ENCODE measurements at places on chromosomes 12 and 14. TPM values are rescaled to one million over a fixed set of nuclear protein-coding genes. Genes with fewer than 3 reads are reported as not detected.

- no peak for DNase-seq
- H3K27ac ChIP-seq = no peak overlapping the region
- no peaks in the 10 kb centered on the region for H3K27me3 ChIP-seq
- no peaks in the 10 kb centered on the region for H3K4me1 ChIP-seq
Measured at GRCh38 chr12:26283046-26283445, 87.7 kb downstream of the SSPN start.

DNA sequence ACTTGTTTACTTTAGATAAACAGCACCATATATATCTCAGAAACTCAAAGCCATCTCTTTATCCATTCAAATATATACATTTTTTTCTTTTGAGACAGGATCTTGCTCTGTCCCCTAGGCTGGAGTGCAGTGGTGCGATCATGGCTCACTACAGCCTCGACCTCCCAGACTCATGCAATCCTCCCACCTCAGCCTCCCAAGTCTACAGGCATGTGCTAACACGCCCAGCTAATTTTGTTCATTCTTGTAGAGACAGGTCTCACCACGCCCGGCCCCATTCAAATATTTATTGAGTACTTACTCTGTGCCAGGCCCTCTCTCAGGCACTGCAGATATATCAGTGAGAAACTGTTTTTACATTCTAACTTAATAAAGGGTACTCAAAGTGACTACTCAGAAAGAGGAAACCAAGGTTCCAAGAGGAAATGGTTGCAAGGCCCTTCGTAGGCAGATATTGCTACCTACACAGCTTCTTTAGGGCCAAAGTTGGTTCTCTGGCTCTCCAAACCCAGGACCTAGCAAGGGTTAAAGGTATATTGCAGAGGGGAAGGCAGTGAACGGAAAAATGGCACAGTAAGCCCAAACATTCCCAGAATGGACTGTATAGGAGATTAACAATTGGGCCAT is 2.9 kb downstream of the ATXN3 start:
- no peak for DNase-seq
- H3K27ac ChIP-seq = no peak overlapping the region
- no peaks in the 10 kb centered on the region for H3K36me3 ChIP-seq
- H3K27me3 ChIP-seq = no peaks in the 10 kb centered on the region
- H3K4me3 ChIP-seq = no peak overlapping the region

GRCh38 chr12:91717804-91718203 is 427.8 kb downstream of the BTG1 start:
- no peak for DNase-seq
- H3K4me1 ChIP-seq = no peaks in the 10 kb centered on the region
- no peak overlapping the region for H3K27ac ChIP-seq
- H3K4me3 ChIP-seq = no peak overlapping the region
- H3K27me3 ChIP-seq = no peaks in the 10 kb centered on the region

DNA sequence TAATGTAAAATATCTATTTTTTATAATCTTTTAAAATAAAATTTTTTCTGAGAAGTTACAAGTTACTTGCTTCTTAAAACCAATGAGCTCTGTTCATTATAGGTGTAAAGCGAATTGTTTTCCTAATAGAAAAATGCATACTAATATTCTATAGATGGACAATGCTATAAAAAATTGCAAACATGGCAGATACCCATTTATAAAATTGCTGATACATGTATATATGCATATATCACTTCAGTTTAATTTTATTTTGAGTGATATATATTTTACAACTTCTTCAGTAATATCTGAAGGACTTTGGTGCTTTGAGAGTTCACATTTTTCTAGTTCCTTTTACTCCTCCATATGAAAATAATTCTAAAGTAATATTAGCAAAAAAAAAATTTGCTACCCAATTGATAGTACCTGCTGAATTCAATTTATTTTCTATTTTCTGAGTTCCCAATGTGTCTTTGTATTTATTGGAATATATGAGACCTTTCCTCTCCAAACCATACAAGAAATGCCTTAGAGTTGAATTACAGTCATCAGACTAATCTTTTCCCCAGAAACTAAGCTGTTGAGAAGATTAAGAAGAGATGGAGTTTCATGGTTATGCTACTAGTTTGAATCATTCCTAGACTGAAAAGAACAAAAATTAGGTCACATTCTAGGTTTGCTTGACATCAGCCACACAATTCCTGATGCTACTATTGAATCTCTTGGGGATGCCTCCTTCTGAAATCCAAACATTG is 1937.5 kb upstream of the SEL1L start:
- no peak overlapping the region for H3K4me3 ChIP-seq
- H3K36me3 ChIP-seq = no peaks in the 10 kb centered on the region
- H3K27ac ChIP-seq = no peak overlapping the region
- H3K27me3 ChIP-seq = no peaks in the 10 kb centered on the region
- no peaks in the 10 kb centered on the region for H3K4me1 ChIP-seq

GRCh38 chr14:99540196-99541032 is 59.2 kb downstream of the CCNK start:
- H3K36me3 ChIP-seq = no peaks in the 10 kb centered on the region
- H3K4me3 ChIP-seq = no peak overlapping the region
- DNase-seq = no peak
- H3K27me3 ChIP-seq = no peaks in the 10 kb centered on the region

DNA sequence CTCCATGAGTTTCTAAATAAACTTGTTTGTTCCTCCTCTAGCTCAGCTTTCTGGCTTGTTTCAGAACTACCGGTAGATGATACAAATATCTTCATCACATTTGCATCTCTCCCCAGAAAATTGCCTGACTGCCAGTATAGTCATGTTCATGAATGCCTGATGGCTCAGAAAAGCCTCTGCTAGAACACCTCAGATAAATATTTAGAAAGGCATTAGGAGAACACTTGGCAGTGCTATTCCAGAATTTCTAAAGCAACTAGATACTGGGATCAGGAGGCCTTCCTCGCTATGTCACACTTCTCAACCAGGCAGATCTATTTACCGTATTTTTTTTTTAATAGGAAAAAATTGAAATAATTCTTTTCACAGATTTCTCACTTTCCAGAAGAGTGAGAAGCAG is 32.3 kb upstream of the KRAS start:
- no peak overlapping the region for H3K27ac ChIP-seq
- peaks cover 6% of the 10 kb centered on the region for H3K4me1 ChIP-seq
- H3K4me3 ChIP-seq = no peak overlapping the region
- no peaks in the 10 kb centered on the region for H3K36me3 ChIP-seq
- no peaks in the 10 kb centered on the region for H3K27me3 ChIP-seq
- no peak for DNase-seq

GRCh38 chr12:122459211-122459610 is 36.7 kb upstream of the CLIP1 start:
- no peak for DNase-seq
- H3K27ac ChIP-seq = no peak overlapping the region
- H3K27me3 ChIP-seq = no peaks in the 10 kb centered on the region
- H3K4me3 ChIP-seq = no peak overlapping the region
- H3K4me1 ChIP-seq = no peaks in the 10 kb centered on the region
- H3K36me3 ChIP-seq = no peaks in the 10 kb centered on the region

GRCh38 chr12:131101703-131102492 is 148.2 kb downstream of the ADGRD1 start:
- no peak overlapping the region for H3K27ac ChIP-seq
- no peaks in the 10 kb centered on the region for H3K36me3 ChIP-seq

DNA sequence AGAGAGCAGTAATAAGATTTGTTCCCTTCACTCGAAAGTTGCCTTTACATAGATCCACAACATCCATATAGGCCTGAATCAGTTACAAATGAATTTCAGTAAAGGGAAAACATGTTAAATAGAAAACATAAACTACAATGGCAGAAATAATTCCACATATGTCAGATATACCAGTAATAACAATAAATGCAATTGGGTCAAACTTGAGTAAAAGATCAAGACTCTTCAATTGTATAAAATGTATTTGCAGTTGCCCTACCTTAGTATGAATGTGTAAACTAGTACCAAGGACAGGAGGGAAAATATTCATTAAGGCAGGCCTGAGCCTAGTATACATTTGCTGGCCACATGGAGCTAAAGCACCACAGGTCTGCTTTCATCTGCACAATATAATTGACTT is 17.6 kb downstream of the NOS1 start:
- no peaks in the 10 kb centered on the region for H3K4me1 ChIP-seq
- H3K4me3 ChIP-seq = no peak overlapping the region
- no peaks in the 10 kb centered on the region for H3K36me3 ChIP-seq
- H3K27ac ChIP-seq = no peak overlapping the region
- no peaks in the 10 kb centered on the region for H3K27me3 ChIP-seq

DNA sequence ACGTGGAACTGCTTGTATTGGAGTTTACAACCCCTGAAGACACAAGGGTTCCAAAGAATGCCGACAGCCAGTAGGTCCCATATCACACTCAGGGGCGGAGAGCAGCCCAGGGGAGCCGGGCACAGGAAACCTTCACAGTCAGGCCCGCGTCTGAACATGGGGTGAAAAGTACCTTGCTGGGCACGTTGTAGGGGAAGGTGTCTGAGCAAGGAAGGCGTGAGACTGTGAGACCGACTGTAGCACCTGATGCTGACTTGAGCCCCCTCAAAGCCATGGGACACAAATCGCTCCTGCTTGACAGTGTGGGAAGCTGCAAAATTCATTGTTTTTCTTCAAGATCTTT is 14.7 kb downstream of the RIMBP2 start:
- H3K4me1 ChIP-seq = no peaks in the 10 kb centered on the region
- DNase-seq = no peak
- no peaks in the 10 kb centered on the region for H3K36me3 ChIP-seq
- no peaks in the 10 kb centered on the region for H3K27me3 ChIP-seq
- no peak overlapping the region for H3K27ac ChIP-seq
- no peak overlapping the region for H3K4me3 ChIP-seq

GRCh38 chr14:50047274-50047676 is 69.1 kb downstream of the VCPKMT start:
- no peak overlapping the region for H3K4me3 ChIP-seq
- peaks cover 21% of the 10 kb centered on the region for H3K4me1 ChIP-seq
- H3K36me3 ChIP-seq = no peaks in the 10 kb centered on the region
- no peaks in the 10 kb centered on the region for H3K27me3 ChIP-seq

DNA sequence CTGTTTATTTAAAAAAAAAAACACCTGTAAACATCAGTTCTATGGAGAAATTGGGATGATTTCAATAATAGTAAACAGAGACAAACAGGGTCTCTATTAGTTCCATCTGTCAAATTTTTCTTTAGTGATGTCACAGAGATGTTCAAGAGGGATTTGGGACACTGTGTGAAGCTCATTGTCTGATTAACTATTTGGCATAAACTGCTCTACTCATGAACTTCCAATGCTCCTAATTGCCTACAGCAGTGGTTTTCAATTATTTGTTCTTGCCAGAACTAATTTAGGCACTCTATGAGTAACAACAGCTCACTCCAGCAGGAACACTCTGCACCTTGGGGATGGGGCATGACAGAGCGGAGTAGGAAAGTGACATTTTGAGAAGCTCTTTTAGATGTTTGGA is 250.1 kb upstream of the PRKD1 start:
- H3K27me3 ChIP-seq = no peaks in the 10 kb centered on the region
- no peak overlapping the region for H3K27ac ChIP-seq
- H3K4me1 ChIP-seq = no peaks in the 10 kb centered on the region
- no peak overlapping the region for H3K4me3 ChIP-seq

DNA sequence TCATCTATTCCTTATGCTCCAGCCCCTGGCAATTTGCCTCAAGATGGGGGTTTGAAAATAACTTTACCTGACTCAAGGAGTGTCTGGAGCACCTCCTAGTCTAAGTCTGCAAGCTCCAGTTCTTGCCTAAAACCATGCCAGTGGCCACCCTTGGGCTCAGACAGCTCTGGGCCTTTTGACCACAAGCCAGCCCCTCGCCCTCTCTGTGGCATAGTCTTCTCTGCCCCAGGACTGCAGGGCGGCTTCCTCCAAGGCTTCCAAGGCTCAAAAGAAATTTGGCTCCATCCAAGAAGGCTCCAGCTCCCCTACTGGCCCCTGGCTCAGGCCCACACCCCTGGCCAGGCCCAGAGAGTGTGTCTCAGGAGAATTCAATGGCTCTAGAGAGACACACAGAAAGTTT is 14.8 kb downstream of the ACVRL1 start:
- no peak for DNase-seq
- H3K27ac ChIP-seq = peak overlapping the region; percentile 71
- H3K4me1 ChIP-seq = peaks cover 48% of the 10 kb centered on the region
- no peaks in the 10 kb centered on the region for H3K27me3 ChIP-seq
- H3K36me3 ChIP-seq = peaks cover 18% of the 10 kb centered on the region

DNA sequence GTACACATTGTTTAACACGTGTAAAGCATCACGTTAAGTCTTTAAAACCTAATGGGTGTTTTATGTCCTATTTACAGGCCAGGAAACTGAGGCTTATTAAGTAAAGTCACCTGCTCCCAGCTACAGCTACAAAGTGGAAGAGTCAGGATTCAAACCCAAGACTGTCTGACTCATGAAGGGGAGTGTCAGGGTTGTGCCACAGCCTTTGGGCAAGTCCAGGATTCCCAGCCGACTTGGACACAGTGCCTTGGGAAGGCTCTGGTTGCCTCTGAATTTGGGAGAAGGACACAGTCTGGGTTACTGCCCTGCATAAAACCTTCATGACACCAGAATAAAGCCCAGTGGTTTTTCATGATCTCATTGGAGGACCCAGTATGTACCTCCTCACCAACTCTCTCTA is 7.3 kb downstream of the RNU4-2 start:
- H3K4me3 ChIP-seq = no peak overlapping the region
- H3K27ac ChIP-seq = no peak overlapping the region
- DNase-seq = no peak
- H3K4me1 ChIP-seq = peaks cover 6% of the 10 kb centered on the region

DNA sequence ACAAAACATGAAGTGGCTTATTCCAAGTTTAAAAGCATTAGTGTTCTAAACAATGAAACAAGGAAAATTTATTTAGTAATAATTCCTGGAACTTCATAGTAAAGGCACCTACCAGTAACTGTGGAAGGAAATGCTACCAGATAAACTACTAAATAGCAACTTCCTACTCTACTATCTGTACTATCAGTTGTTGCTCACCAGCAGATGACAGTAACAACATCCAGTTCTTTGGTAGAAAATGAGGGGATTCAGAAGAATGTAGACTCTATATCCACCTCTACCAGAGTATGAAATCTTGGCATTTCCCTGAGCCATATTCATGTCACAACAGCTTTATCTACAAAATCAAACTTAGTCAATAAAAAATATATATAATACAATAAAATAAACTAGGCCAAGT is 3.1 kb downstream of the ENTPD5 start:
- no peaks in the 10 kb centered on the region for H3K27me3 ChIP-seq
- H3K36me3 ChIP-seq = peaks cover 36% of the 10 kb centered on the region
- no peak for DNase-seq
- peaks cover 20% of the 10 kb centered on the region for H3K4me1 ChIP-seq
- no peak overlapping the region for H3K27ac ChIP-seq

- H3K27me3 ChIP-seq = no peaks in the 10 kb centered on the region
- H3K27ac ChIP-seq = peak overlapping the region; percentile 35
- no peak for DNase-seq
- no peak overlapping the region for H3K4me3 ChIP-seq
- H3K36me3 ChIP-seq = no peaks in the 10 kb centered on the region
- peaks cover 100% of the 10 kb centered on the region for H3K4me1 ChIP-seq
Measured at GRCh38 chr14:93011141-93011529, 88.2 kb downstream of the CHGA start.

Gene AKAP5
- 0.59 TPM for total RNA-seq

Gene B4GALNT1
- 17.3 TPM for total RNA-seq

Gene ANO2
- 22.0 TPM for total RNA-seq

Gene KRT73
- not detected for total RNA-seq

Gene EXOC3L4
- total RNA-seq = 1.8 TPM

Gene OR4L1
- not detected for total RNA-seq

Gene GPR132
- total RNA-seq = 7.7 TPM

Gene KCNK13
- 0.20 TPM for total RNA-seq

Gene PMEL
- total RNA-seq = 0.87 TPM

Gene RD3L
- not detected for total RNA-seq

Gene SPIC
- not detected for total RNA-seq

Gene TOMM20L
- not detected for total RNA-seq
